Stimulated activated naive CD4-positive, alpha-beta T cell treated with Interleukin-2 at 50 U/mL for 16 hours (primary cell): ENCODE measurements at places on chromosomes 1 and 21.

DNA sequence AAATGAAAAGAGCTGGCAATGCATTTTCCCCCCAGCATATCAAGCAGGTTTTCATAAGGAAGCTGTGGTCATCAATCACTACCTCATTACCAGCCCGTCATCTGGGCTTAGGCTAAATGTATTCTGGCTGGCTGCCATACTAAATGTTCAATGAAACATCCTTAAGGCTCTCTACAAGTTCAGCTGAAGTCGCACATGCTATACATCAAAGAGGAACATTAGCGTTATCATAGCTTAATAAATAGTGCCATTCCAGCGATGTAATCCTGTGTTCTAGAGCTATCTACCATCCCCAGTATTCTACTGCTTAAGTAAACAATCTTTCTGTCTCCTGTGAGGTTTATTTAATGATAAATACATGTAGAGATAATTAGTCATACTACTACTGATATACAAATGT is 288.8 kb downstream of the DPYD start:
- no peak for DNase-seq

DNA sequence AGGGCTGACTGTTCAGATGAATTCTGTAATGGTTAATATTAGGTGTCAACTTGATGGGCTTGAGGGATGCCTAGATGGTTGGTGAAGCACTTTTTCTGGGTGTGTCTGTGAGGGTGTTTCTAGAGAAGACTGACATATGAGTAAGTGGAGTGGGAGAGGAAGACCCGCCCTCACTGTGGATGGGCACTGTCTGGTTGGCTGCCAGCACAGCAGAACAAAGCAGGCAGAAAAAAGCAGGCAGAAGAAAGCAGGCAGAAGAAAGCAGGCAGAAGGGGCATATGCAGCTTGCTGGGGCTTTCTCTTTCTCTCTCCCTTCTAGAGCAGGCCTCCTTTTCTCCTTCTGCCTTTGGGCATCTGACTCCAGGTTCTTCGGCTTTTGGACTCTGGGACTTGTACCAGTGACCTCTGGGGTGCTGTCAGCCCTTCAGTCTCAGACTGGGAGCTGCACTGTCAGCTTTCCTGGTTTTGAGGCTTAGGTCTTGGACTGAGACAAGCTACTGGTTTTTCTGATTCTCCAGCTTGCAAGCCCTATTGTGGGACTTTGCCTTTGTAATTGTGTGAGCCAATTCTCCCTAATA is 42.9 kb upstream of the CD2 start:
- DNase-seq = no peak

GRCh38 chr21:46254208-46254975 is 25.8 kb upstream of the LSS start:
- DNase-seq = no peak

- no peak for DNase-seq
Observed at GRCh38 chr1:100710906-100711682, 8.4 kb upstream of the VCAM1 start.

GRCh38 chr1:87252406-87252805 is 76.3 kb upstream of the LMO4 start:
- no peak for DNase-seq

DNA sequence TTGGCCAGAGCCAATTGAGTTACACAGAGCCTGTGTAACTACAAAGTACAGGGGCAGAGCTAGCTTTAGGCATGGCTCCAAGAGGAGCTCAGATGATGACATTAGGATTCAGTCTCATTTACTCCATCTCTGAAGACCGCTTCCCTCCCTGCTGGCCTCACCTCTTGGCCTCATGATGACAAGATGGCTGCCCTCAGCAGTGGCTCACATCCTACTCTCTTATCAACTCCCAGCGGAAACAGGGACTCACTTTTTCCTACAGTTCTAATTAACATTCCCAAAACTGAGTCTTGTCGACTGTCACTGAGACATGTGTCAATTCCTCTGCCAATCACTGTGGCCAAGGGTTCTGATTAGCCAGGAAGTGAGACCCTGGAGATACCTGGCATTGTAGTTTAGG is 59.4 kb upstream of the ECE1 start:
- no peak for DNase-seq

DNA sequence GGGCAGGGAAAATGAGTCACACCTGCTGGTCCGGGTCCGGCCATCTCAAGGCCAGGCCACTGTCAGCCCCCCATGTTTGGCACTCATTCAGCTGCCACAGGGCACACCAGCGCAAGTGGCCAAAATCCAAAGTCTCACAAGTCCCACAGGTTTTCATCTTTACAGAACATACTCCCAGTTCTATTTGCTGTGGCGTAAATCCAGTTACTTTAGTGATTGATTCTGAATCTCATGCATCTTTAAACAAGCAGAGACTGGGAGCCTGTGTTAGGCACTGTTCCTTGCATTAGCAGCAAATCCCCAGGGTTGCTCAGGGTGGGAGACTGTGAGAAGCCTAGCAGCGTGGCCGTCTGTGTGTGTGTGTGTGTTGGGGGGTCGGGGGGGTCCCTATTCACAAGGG is 1.1 kb upstream of the SLC2A5 start:
- DNase-seq = no peak

- no peak for DNase-seq
Observed at GRCh38 chr21:17196623-17197022, 316.2 kb upstream of the CXADR start.

DNA sequence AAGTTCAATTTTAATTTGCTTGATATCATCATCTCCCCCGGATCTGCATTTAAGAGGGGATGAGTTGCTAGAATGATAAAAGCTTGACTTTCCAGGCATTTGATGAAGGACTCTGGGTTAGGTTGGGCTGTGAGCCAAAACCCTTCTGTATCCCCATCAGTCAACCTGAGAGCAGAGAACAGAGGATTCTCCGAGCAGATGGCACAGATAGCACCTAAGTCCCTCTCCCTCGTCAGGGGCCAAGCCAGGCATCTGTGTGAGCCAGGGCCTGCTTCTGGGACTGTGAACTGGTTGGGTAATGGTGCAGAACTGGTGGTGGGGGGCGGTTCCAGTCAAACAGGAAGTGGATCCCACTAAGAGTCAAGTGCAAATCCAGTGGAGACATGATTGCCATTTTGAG is 205.8 kb downstream of the TNR start:
- DNase-seq = no peak

DNA sequence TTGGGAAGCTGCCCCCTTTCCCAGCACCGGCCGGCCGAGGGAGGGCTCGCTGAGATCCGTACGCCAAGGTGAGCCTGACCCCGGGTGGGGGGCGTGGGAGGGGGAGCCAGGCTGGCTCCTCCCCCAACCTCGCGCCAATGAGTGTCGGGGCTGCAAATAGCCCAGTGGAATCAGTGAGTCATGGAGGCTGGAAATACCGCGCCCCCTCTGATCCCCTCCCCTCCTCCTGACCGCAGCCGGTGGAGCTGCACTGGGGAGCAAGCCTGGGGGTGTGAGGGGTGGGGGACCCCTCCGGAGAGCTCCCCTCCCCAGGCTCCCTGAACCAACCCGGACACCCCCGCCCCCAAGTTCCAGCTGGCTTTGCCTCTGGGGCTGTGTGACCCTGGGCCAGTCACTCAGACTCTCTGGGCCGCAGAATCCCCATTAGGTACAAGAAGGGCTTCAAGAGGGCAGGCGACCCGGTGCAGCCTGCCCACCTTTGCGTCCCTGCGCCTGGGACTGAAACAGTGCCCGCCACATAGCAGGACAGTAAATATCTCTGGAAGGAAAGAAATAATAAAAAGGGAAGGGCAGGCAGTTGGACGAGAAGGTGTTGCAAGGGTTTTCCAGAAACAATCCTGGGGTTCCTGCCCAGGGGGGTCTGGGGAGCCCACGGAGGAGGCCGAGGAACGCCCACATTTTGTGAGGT is 4.5 kb downstream of the HSPB7 start:
- DNase-seq = peak; percentile 29

- no peak for DNase-seq
Observed at GRCh38 chr21:36741506-36741905, 42.6 kb downstream of the SIM2 start.

GRCh38 chr1:8456991-8457390 is 139.1 kb downstream of the SLC45A1 start:
- DNase-seq = no peak

DNA sequence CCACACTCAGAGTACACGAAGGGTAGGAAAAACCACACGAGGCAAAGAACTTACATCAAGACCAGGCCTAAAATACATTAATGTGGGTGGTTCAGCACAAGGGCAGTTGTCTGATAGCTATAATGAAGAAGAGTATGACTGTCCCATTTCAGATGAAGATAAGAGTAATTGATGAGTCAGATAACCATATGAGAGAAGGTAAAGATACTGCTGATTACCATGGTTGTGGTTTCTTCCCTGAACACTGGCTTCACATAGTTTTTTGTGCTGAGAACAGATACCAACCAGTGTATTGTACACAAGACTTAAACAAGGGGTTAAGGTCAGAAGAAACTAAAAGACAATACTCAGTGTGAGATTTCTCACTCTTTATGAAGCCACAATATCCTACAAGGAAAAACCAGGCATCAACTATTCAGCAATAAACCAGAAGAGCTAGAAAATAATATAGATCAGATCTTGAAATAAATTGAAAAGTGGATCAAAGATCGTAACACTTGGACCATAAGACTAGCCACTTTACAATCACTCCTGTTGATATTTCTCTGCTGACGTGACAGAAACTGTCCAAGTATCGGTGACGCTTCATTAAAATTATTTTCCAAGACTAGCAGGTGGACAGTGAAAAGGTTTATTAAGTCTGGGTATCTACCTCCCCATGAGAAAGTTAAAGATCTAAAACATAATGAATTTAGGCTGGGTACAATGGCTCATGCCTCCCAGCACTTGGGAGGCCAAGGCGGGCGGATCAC is 28.6 kb downstream of the PUM1 start:
- DNase-seq = no peak
